ENCODE measurements at places on chromosomes 6 and 20.
A peak's percentile ranks its signal among the peaks of the same experiment; 100 is the strongest.

GRCh38 chr6:73943411-73943810 lies 247.4 kb downstream of the CD109 start:
- no peak for DNase-seq

DNA sequence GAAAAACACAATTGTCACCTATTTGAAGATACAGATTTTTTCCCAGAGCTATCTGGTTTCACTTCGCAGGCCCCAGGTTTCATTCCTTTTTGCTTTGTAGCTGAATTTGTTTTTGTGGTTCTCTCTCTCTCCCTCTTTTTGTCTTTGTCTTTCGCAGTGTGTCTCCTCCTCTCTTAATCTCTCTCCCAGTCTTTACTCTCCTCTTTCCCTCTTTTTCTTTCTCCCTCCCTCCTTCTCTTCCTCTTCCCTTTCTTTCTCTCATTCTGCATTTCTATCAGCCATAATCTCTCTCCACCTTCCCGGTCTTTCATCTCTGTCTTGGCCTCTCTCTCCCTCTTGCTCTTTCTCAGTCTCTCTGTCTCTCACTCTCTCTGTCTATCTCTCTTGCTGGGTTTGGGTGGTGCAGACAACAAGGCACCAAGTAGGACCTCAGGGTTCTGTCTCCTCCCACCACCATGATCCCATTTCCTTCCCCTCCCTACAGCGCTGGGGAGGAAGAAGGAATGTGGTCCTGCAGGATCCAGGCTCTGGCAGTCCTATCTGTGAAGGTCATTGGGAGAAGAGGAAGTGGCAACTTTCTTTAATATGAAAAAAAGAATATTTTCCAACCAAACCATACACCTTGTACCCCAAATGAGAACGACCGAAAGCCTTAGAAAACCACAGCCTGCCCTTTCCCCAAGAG lies 63.2 kb downstream of the BANF2 start:
- no peak for DNase-seq

DNA sequence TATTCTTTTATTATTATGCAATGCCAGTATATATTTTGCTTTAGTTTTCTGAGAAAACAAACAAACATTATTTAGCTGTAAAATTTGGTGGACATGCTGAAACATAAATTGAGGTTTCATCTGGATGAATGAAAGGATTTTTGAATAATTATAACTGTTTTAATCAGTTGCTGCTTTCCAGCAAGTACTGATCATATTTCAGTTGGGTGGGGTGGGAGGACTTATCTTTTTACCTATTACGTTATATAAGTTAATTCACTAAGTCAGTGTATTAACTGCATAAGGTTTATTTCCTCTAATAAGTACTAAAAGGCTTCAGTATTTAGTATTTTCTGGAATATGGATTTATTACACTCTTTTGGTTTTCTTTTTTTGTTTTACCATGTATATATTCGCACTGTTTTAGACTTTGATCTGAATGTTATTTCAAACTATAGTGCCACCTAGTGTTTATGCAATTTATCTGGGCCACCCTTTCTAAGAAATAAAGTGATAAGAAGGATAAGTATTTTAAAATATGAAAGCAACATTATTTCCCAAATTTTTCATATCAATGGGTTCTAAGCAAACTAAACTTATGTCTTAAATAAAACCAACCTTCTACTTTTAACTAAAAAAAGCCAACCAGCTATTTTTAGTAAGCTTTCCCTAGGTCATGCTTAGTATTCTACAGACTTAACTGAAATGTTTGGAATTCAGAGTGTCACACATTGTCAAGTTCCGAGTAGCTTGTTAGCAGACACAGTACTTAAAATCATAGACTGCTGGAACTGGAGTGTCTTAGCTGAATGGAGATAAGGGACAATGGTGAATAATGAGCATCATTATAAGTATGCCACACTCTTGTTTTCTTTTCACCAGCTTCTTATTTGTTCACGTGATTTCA lies 105.4 kb upstream of the MCHR2 start:
- no peak for DNase-seq

- DNase-seq = peak; percentile 91
Observed at GRCh38 chr6:148509800-148510581, 167.4 kb downstream of the SASH1 start.

GRCh38 chr6:3385660-3386151 lies 71.1 kb downstream of the SLC22A23 start:
- no peak for DNase-seq

- peak; percentile 90 for DNase-seq
Observed at GRCh38 chr6:1477432-1478090, 88.2 kb downstream of the FOXF2 start.

GRCh38 chr6:170434117-170434820 lies 118.8 kb downstream of the PSMB1 start:
- no peak for DNase-seq

- DNase-seq = no peak
Observed at GRCh38 chr6:159565181-159565710, 127.8 kb downstream of the SOD2 start.

GRCh38 chr6:39169448-39170344 lies 54.7 kb upstream of the SAYSD1 start:
- no peak for DNase-seq

DNA sequence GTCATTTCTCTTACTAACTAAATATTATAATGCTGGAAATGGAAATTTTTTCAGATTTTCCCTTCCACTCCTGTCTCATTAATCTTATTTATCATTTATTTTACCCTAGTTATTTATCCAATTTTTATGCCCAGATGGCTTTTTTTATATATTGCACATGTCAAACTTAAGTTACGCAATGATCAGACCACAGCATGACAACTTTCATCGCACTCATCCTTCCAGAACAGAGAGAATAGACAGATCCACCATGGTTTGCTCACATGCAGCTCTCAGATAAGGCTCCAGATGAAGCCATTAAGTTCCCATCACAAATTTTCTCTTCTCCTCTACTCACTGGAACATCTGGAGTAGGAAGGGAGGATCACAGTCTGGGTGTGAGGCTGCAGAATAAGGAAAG lies 48.7 kb downstream of the MAP7 start:
- no peak for DNase-seq

- DNase-seq = no peak
Observed at GRCh38 chr6:37934276-37934675, 114.7 kb downstream of the ZFAND3 start.

GRCh38 chr6:55659304-55659703 lies 80.3 kb upstream of the HMGCLL1 start:
- no peak for DNase-seq

- DNase-seq = no peak
Observed at GRCh38 chr6:21051777-21052176, 517.5 kb downstream of the CDKAL1 start.

- no peak for DNase-seq
Observed at GRCh38 chr6:56314683-56315523, 67.5 kb upstream of the COL21A1 start.

- DNase-seq = no peak
Observed at GRCh38 chr20:548906-549305, 5.3 kb upstream of the CSNK2A1 start.

DNA sequence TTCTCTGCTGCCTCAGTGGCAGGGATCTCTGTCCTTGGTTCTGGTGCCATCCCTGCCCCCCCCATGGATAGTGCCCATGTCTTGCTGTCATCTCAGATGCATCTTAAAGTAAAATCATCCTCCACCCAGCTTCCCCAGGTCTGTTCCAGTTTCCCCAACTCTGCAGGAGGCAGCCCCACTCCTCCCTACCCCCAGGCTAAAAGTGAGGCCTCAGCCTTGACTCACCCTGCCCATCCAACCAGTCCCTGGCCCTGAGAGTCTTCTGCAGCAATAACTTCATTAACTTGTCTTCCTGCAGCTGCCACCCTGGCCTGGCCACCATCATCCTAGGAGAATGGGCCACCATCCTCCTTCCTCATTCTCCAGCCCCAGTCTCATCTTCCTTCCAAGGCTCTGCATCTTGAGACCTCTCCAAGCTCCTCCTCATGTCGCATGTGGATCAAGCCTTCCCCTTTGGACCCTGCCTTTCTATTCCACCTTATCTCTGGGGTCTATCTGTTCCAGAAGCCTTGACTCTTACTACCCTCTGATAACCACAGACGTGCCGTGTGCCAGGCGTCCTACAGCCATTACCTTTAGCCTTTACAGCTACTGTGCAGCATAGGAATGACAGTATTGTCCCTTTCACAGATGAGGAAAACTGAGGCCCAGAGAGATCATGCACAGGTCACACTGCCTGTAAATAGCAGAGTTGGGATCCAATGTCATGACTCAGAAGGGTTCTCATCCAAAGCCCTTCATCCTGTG lies 2.0 kb upstream of the PNPLA1 start:
- DNase-seq = no peak

- no peak for DNase-seq
Observed at GRCh38 chr20:20303320-20303719, 64.6 kb upstream of the INSM1 start.

- DNase-seq = no peak
Observed at GRCh38 chr20:11110535-11110934, 436.7 kb upstream of the JAG1 start.

DNA sequence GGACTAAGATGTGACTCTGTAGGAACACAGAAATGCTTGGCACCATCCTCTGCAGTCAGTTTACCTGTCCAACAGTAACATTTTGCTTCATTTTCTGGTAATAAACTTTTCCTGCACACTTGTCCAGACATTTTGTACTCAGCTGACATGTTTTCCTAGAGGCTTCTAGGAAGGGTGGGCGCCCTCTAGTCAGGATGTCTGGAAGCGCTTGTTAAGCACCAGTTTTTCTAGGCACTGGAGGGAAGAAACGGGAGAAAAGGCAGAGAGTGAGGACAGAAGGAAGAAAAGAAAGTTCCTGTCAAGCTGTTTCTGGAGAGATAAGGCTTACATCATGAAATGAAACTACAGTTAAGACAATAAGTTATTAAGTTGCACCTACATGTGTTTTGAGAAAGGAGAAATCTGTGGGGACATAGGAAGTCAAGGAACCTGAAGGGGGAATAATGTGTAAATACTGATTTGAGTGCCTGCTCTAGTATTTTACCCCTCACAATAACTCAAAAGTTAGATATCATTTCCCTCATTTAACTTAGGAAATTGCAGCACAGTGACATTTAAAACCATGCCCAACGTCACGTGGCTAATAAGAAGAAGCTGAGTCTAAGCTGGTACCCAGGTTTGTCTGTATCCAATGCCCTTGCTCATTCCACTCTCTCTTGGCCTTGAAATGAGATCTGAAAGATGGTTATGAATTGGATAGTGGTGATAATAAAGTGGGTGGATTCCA lies 42.7 kb upstream of the TNFRSF21 start:
- no peak for DNase-seq

- DNase-seq = no peak
Observed at GRCh38 chr6:3245216-3245615, 13.5 kb upstream of the PSMG4 start.

DNA sequence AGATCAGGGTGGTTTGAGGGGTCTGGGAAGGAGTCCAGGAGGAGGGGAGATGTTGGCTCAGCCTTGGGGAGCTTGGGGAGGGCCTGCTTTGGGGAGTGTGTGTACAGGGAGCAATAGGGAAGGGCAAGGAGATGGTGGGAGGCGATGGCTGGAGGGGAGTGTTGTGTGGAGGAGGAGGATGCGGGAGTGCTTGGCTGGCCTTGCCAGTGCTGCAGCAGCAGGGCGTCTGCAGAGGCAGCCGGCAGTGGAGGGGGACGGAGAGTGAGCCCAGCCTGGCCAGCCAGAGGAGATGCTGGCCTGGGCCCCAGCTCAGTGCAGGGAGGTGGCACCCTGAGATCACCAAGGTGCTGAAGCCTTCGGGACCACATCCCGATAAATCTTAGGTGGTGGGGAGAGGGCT lies 3.9 kb downstream of the IP6K3 start:
- DNase-seq = no peak

DNA sequence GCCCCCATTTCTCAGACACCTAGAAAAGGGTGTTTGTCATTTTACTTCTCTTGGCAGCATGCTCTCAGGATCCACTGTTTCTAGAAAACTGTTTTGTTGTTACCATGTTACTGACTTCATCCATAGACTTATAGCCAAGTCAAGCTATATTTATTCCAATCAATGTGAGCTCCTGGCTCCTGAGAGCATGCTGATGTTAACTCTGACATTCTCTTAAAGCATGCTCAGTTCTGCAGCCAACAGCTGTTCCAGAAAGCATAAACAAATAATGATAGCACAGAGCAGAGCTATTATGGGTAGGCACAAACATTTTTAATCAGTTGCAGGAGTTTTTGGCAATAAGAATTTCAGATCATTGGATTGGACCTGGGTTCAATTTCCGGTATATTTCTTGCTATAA lies 92.4 kb upstream of the CEP85L start:
- no peak for DNase-seq

GRCh38 chr6:44679438-44680201 lies 292.1 kb downstream of the CDC5L start:
- no peak for DNase-seq

DNA sequence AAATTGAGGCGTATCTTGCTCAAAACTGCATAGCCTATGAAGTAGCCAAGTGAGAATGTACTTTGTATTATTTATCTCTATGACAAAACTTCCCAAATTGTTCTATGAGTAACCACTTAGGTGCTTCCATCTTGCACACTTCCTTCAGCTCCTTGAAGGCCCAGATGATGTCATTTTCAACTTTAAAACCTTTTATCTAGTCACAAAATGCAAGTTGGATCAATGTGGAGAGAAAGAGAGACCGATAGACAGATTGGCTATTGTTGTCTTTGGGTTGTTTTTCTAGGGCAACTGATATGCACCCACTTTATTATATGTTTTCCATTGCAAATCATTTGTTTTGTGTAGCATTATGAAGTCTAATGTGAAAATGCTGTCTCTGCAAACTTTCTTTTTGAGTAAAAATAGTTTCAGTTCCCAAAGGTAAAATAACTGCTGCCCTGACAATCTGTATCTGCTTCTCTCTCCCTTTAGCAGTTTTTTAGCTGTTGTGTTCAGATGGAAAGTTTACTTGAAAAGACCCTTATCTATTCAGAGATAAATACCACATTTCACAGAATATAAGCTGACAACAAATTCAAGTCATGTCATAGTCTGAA lies 73.7 kb upstream of the CITED2 start:
- no peak for DNase-seq

DNA sequence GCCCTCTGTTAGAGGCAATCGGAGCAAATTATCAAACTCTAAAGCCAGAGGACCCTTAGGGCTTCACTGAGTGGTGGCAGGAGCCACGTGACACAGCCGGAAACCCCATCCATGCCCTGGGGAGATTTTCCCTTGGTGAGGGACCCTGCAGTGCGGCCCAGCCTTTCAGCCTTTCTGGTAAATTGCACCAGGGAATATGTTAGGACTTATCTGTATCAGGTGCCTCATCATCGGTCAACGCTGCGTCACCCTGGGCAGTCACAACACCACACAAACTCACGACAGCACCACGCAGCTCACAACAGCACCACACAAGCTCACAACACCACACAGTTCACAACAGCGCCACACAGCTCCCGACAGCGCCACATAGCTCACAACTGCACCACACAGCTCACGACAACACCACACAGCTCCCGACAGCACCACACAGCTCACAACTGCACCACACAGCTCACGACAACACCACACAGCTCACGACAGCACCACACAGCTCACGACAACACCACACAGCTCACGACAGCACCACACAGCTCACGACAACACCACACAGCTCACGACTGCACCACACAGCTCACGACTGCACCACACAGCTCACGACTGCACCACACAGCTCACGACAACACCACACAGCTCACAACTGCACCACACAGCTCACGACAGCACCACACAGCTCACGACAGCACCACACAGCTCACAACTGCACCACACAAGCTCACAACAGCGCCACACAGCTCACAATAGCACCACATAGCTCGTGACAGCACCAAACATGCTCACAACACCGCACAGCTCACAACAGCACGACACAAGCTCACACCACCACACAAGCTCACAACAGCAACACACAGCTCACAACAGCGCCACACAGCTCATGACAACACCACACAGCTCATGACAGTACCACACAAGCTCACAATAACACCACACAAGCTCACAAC lies 199.0 kb downstream of the DLL1 start:
- no peak for DNase-seq

- DNase-seq = peak; percentile 40
Observed at GRCh38 chr20:8722277-8722928, 346.5 kb upstream of the PLCB4 start.
